ENCODE measurements at places on chromosomes 12 and 14.
A peak's percentile ranks its signal among the peaks of the same experiment; 100 is the strongest.

DNA sequence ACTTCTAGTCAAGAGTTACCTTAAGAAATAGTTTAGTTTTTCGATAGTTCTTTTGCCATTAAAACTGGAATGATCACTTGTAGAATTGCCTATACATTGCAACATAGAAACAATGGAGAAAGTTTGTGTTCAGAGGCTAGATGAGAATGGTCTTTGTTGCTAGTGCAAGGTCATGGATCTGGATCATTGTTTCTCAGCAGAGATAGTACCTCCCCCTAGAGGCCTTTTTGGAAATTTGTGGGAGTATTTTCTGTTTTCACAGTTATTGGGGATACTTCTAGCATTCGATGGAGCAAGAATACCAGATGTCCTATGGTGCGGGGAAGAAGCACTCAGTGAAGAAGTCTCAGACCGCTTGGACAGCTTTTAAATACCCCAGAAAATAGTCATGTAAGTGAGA is 138.8 kb upstream of the HMGA2 start:
- DNase-seq = peak; percentile 24

DNA sequence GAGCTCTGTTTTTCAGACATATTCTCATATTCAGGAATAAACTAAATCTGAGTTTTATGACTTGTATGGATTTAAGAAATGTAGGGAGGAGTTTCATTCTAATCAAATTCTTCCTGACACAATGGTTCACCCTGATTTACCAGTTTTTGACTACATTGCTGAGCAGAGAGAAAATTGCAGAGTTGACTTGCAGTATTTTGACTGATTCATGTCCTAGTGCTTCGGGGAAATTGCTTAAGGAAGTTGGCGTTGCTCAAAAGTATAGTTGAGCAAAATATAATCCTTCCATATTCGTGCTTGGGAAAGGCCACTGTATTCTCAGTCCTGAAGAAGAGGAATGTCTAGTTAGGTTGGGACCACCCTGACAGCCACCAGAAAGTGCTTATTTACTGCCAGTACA is 1.3 kb upstream of the TWF1 start:
- no peak for DNase-seq

DNA sequence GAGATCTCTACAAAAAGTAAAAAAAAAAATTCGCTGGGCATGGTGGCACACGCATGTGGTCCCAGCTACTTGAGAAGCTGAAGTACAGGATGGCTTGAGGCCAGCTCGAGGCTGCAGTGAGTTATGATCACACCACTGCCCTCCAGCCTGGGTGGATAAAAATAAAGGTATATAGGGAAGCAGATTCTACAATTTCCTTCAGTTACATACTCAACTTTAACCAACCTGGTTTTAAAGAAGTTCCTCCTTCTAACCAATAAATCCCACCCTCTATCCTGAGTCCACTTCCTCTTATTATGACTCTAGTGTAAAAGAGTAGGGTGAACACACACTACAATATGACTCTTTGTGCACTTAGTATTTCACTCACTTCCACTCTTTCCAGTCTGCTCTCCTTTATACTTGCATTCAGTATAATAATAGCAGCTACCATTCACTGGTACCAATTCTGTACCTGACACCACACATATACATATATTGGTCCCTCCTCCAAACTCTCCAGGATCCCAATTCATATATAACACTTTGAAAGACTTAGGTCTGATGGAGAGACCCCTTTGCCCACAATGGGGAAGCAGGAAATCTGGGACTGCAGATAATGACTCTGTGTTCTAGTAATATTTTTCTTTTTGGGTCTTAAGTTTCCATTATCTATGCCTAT is 2.3 kb downstream of the ARF3 start:
- DNase-seq = no peak

- no peak for DNase-seq
Observed at GRCh38 chr12:128813392-128813791, 10.4 kb downstream of the SLC15A4 start.

- no peak for DNase-seq
Observed at GRCh38 chr14:85947461-85948139, 417.7 kb downstream of the FLRT2 start.

DNA sequence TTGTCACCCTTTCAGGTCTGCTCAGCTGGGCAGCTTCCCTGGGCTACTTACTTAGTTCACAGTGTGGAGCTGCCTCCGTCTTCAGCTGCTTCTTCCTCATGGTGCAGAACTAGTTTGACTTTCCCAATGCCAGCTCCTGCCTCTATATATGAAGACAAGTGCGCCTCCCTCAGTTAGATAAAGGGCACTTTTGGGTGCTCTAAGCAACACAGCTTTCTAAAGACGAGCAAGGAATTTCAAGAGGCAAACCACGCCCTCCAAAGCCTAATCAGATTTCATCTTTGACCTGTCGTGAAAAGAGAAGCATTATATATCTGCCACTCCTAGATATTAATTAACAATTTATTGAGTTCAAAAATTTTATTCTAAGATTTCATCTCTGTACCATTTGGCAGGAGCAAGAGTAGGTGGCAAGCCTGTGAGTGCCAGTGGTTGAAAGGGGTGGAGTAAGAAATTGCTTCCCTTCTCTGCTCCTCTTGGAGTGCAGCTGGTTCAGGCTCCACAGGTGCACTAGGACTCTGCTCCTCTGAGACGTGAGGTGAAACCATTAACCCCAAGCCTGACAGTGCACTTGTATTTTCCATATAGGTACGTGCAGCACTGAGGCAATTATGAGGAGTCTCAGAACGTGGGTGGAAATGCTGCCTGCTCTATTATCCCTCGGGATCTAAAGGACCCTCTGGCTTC is 2.1 kb upstream of the SLC11A2 start:
- peak; percentile 70 for DNase-seq

DNA sequence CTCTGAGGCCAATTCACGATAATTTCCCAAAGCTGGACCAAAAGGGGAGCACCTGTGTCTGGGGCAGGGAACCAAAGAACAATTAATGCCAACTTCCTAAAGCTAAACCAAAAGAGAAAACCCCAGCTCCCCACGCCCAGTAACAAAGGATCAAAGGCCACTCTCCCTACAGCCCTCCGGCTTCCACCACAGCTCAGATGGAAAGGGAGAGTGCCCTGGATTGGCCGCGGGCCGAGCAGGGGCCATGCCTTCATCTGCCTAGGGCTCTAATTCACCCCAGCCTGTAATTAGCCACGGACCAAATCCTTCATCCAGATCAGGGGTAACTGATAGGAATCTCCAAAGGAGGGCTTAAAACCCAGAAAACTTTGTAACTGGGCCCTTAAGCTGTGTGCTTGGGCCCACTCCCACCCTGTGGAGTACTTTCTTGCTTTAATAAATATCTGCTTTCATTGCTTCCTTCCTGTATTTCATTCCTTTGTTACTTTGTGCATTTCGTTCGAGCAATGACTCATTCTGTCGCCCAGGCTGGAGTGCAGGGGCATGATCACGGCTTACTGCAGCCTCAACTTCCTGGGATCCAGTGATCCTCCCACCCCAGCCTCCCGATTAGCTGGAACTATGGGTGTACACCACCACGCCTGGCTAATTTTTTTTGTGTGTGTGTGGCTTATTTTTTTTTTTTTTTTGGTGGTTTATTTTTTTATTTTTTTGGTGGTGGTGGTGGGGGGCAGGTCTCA is 65.5 kb upstream of the PPP4R3A start:
- DNase-seq = no peak

GRCh38 chr12:67410246-67410645 is 141.1 kb downstream of the CAND1 start:
- DNase-seq = no peak

GRCh38 chr12:116962197-116962596 is 51.4 kb downstream of the FBXW8 start:
- DNase-seq = no peak

DNA sequence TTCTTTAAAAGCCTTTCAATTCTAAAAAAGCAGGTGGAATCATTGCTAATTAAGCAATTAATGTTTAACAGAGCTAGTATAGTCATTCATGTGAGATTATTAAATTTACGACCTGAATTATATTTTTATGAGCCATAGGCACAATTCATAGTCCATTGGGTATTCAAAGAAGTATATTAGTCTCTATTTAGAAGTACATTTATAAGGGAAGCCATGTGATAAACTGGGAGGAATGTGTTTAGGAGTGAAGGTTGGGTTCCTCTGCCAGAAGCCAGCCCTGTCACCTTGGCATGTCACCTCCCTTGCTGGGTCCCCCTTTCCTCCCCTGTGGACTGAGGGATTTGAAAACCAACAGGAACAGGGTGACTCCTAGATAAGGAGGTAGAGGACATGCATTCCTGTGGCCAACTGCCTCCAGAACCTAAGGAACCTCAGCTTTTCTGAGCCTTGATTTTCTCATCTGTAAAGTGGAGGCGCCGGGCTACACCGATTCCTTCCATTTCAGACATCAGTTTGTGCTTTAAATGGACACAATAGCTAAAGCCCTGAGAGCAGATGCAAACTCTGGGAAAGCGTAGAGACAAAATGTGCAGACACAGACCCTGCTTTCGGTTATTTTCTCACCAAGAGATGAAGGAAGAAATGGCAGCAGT is 5.4 kb upstream of the KRT2 start:
- no peak for DNase-seq

GRCh38 chr12:15152456-15152855 is 68.8 kb downstream of the RERG start:
- DNase-seq = no peak

DNA sequence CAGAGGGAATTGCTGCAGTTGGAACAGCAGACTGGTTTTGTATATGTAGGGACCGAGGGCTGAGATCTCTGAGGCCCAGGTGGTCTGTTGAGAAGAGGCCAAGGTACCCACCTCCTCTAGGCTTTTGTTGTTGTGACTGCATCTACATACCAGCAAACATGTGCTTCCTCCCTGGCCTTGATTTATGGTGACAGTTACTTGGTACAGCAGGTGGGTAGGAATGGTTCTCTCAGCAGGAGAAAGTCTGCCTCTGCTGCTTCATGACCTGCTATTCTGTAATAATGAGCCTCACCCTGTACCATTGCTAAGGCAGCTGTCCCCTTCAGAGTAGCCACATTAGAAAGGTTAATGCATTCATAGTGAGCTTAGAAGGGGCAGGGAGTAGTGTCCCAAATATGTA is 196.7 kb upstream of the PELI2 start:
- no peak for DNase-seq

DNA sequence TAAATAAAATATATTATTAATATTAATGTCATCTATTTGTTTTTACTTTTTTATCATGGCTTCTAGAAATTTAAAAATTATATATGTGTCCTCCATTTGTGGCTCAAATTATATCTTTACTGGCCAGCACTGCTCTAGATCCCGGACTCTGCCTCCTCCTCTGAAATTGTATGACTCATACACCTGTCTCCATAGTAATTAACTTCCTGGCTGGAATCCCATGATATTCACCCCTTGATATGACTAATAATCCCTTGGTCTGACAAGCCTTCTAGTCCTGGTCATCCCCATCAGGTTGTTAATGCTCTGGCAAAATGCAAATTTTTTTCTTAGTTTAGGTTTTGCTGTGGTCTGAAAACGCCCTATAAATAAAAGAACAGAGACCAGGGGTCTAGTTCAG is 116.2 kb downstream of the BMP4 start:
- peak; percentile 35 for DNase-seq

GRCh38 chr14:48140804-48141203 is 465.4 kb upstream of the MDGA2 start:
- DNase-seq = no peak

DNA sequence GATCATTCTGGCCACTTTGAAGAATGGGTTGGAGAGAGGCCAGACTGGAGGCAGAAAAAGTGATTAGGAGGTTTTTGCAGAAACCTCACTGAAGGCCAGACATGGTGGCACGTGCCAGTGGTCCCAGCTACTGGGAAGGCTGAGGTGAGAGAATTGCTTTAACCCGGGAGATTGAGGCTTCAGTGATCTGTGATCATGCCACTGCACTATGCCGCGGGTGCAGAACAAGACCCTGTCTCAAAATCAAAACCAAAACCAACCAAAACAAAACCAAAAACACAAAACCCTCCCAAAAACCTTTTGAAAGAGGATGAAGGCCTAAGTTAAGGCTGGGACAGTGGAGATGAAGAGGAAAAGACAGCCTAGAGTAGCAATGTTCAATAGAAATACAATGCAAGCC is 15.2 kb upstream of the CFAP54 start:
- no peak for DNase-seq

GRCh38 chr12:119621878-119622277 is 28.3 kb downstream of the TMEM233 start:
- DNase-seq = no peak

GRCh38 chr14:105139212-105139825 is 29.3 kb downstream of the JAG2 start:
- DNase-seq = no peak

GRCh38 chr12:49422114-49422513 is 54.9 kb downstream of the SPATS2 start:
- DNase-seq = no peak

DNA sequence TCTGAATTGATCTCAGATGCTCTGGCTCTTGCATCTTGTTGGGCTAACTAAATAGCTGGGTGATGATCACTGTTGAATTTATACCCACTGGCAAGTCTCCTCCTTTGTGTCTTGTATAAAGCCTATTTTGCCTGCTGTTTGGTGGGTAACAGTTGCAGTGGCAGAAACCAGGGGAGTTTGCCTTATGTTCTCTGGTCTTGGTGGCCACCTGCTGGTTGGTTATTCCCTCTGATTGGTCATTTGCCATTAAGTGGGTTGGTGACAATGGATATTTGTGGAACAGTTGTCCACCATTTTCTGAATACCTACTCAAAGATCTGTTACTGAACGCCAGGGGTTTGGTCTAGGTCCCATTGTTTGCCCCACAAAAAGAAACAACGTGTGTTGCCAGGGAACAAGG is 52.1 kb downstream of the AVPR1A start:
- DNase-seq = peak; percentile 16

DNA sequence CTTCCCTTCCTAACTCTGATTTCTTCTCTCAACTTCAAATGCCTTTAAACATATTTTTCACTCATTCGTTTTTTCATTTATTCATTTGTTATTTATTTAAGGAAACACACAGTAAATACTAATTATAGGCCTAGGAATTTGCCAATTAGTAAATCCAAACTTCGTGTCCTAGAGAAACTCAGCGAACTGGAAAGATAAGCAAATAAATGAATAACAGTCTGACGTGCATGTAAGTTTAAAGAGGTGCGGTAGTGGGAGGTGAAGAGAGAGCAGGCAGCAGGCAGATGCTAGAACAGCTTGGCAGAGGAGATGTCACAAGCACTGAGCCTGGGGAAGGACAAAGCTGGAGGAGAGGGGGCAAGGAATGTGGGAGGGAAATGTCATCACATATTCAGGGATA is 228.2 kb downstream of the DPY19L2 start:
- DNase-seq = no peak

DNA sequence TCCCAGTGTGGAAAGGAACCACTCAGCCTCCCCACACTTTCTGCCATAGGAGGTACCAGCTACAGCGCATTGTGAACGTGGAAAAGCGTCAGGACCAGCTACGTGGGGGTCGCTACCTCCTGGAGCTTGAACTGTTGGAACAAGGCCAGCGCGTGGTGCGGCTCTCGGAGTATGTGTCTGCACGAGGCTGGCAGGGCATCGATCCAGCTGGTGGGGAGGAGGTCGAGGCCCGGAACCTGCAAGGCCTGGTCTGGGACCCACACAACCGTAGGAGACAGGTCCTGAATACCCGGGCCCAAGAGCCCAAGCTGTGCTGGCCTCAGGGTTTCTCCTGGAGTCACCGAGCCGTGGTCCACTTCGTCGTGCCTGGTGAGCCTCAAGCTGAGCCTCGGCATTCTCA is 96.8 kb downstream of the B4GALNT3 start:
- DNase-seq = no peak

Data from HepG2 (cell line).